ENCODE measurements at places on chromosomes 7 and 10.

- DNase-seq, result no peak
Observed at GRCh38 chr10:30861221-30861620, 170.4 kb downstream of the ZNF438 start.

- no peak for DNase-seq
Observed at GRCh38 chr7:108824840-108825580, 255.3 kb downstream of the DNAJB9 start.

- DNase-seq, result no peak
Observed at GRCh38 chr7:23600236-23600635, 3.1 kb downstream of the CCDC126 start.

GRCh38 chr10:21207852-21208646 lies 310.9 kb upstream of the NEBL start:
- DNase-seq, result no peak

- DNase-seq, result no peak
Observed at GRCh38 chr7:112188257-112188656, 17.9 kb downstream of the DOCK4 start.

- DNase-seq, result no peak
Observed at GRCh38 chr7:46385662-46386309, 464.7 kb upstream of the IGFBP3 start.

DNA sequence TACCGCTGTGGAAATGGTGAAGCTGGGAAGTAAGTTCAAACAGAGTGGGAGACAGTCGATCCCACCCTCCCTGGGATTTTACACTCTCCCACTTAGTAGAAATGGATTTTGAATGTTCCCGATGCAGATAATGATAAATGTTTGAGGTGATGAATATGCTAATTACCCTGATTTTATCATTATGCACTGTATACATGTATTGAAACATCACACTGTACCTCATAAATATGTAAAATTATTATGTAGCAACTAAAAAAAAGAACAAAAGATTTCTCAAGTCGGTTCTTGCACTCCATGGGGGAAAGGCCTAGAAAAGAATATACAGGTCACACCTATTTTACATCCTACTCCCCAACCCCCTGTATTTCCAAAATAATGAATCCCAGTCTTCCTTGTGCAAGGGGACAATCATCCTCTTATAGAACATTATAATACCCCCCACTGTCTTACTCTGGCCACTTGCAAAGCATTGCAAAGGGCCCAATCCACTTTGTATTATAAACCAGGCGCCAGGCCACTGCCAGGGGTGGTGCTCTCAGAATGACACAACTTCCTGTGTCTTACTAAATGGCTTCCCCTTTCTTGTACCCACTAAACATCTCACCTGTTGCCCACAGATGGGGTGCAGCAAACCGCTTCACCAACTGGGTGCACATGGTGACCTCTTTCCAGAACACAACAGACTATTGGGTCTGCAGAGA lies 20.6 kb upstream of the OR2AE1 start:
- DNase-seq, result no peak

- DNase-seq, result no peak
Observed at GRCh38 chr7:110591341-110591740, 499.6 kb upstream of the LRRN3 start.

DNA sequence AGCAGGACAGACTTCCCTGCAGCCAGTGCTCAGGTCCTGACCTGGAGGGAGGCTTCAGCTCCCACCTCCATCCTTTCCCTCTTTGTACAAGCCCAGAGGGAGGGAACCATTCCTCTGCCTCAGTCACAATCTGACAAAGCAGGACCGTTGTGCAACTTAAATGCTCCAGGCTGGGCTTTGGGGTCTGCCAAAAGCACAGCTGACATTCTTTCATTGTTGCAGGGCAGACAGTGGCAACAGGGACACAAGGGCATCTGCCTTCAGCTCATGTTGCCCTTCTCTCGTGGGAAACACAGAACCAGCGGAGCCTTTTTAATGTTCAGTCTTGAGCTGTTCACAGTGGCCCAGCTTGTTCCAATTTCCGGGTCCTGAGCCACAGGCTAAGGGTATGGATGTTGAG lies 155.7 kb upstream of the TNS3 start:
- no peak for DNase-seq

DNA sequence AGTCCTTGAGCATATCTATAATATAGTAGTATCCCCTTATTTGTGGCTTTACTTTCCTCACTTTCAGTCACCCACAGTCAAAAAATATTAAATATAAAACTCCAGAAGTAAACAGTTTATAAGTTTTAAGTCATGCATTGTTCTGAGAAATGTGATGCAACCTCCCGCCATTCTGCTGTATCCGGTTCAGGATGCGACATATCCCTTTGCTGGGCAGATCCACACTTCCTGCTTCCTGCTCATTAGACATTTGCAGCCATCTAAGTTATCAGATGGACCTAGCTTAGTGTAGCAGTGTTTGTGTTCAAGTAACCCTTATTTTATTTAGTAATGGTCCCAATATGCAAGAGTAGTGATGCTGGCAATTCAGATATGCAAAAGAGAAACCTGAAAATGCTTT lies 38.9 kb upstream of the BMS1 start:
- no peak for DNase-seq

DNA sequence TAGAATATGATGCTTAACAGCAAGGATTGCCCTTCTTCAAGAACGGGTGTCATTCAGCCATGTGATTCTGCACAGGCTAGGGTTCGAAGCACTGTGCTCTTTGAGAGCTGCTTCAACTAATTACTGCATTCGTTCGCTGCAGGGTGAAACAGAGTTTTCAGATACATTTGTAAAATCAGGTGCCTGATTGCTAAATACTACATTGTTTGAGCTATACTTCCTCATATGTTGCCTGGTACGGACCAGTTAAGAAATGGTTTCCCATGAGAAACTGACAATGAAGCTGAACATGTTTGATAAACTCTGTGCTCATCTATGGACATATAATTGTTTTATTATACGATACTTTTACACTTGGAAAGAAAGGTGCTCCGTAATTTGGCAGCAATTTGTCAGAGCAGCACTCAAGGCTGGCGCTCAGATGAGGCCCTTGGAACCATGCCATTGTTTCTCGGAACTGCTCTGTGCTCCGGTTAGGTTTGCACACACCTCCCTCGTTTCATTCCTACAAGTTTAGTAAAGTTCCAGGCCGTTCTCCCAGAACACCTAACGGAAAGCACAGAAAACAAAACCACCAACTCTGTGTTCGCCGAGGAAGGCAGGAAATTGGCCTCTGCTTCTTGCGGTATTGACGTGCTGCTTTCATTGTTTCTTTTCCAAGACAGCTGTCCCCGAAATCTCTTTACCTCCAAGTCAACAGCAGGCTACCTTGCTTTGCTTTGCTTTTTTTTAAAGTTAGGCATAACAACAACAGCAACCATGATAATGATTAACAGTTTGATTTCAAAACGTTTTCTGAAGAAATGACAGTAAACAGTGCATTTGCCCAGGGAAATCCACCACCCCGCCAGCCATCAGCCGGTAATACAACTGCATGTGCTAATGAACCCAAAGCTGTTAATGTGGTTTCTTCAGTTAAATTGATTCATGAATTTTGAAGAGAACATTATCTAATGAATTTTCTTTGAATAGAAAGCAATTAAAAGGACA lies 206.9 kb downstream of the EBF3 start:
- no peak for DNase-seq

GRCh38 chr10:66786709-66787108 lies 139.1 kb upstream of the LRRTM3 start:
- DNase-seq, result no peak

DNA sequence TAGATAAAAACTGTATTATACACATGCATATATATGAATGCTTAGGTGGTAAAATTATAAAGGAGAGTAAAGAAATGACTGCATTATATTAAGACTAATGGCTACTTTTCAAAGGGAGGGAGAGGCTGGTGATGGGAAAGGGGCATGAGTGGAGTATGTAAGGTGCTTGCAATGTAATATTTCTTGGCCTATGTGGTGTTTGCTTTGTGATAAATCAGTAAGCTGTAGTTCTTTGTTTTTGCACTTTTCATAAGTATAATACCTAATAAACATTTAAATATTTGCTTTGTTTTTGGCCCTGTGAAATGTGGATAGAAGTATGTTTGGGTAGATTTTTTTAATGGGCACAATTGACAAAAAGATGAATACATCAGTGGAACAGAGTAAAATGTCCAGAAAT lies 25.9 kb downstream of the AGBL3 start:
- no peak for DNase-seq

DNA sequence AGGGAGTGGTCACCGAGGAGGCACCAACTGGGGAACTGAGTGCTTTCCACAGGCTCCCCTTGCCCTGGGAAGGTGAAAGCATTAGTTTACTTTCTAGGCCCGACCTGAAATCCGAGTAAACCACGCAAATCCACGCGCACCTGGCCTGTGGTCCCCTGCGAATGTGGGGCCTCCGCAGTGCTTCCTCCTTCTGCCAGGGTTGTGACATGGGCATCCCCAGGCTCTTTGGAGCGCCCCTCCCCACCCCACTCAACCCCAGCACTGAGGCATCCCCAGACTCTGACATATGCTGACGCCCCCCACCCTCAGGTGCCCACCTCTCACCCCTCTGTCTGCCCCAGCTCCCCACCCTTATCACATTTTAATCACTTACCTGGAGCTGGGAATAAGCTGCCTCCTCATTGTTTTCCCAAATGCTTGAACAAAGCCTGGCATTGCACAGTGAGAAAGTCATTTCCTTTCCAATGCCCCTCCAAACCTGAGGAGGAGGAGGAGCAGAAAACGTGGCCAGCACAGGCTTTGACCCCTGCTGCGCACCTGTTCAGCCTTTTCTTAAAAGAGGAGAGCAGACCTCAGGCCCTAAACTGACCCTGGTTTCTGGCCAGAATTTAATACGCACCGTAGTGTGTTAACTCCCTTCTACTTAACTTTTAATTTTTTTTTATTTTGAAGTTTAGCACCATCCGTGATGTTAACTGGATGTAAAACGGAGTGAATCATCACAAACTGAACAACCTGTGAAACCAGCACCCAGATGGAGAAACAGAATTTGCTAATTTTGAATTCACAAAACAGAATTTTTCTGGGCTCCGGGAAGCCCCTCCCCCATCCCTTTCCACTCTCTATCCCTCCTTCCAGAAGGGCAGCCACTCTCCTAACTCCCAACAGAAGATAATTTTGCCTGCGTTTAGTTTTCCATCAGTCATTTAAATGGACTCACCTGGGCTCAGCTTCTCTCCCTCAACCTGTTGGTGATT lies 129.4 kb downstream of the WDR11 start:
- no peak for DNase-seq

DNA sequence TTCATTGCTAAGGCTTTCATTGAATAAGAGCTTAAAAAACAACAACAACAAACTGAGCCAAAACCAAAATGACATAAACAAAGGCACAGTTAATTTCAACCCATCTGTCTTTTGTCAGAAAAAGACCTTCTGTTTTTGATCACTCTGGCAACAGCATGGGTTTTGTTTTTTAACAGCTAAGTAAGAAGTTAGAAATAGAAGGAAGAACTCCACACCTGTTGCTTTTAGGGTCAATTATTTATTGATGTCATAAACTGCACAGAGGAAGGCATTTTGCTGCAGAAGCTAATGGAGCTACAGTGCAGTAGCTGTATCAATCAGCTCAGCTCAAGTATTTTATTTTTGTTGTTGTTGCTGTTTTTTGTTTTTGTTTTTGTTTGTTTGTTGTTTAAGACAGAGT lies 16.3 kb upstream of the GJD4 start:
- DNase-seq, result no peak

GRCh38 chr10:112811741-112812551 lies 138.1 kb upstream of the TCF7L2 start:
- no peak for DNase-seq

GRCh38 chr10:47047577-47048525 lies 136.6 kb downstream of the PTPN20 start:
- peak; percentile 69 for DNase-seq

DNA sequence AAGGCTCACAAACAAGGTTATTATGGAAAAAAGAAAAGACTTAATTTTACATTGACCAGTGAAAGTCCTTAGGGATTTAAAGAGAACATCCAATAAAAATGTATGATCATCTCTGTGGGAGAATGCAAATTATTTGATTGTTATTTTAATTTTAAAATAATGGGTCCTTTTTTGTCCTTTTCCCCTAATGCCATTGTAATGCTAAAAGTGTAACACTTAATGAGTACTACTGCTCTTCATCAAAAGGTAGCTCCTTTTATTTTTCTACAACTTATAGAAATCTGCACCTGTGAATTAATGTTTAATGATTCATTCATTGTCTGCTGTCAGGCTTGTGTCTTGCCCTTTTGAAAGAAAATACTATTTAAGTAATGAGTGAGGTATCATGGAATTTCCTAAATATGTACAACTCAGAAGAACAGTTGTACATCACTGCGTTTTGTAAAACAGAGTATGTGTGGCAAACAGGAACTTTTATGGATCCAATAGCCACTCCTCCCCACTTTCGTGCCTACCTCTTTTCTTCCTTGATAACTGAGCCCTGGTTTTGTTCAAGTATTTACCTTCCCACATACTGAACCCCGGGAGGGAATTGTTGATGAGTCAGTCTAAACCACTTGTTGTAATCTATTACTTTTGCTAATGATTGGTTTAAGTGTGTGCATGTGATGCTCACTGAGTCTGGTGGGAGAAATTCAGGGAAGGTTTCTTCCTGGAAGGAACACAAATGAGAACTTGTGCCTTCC lies 19.9 kb upstream of the TRUB1 start:
- DNase-seq, result no peak

DNA sequence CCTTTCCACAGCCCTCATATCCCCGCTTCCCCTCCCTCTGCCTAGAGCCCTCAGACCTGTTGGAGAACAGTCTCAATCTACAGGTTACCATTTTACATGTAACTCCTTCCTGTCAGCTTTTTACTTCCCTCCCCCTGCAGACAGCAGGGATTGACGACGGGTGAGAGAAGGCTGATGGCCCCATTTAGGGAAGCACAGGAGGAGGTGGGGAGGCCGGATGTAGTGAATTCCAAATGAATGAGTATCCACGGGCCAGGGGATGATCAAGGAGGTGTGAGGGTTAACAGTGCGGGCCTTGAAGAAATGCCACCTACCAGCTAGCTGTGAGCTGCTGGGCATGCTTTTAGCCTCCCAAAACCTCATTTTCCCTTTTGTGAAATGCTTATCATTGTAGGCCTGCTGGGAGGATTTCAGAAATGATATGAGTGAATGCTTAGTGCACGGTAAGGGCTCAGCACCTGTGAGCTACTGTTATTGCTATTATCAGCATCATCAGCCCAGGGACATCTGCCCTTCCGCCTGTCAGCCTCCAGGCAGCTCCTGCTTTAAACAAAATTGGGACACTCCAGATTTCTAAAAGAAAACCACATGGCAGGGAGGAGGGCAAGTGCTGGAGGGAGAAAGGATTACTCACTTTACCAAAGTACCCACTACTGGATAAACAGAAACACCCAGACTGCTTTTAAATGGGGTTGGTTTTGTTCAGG lies 6.5 kb upstream of the NANOS1 start:
- DNase-seq, result no peak

DNA sequence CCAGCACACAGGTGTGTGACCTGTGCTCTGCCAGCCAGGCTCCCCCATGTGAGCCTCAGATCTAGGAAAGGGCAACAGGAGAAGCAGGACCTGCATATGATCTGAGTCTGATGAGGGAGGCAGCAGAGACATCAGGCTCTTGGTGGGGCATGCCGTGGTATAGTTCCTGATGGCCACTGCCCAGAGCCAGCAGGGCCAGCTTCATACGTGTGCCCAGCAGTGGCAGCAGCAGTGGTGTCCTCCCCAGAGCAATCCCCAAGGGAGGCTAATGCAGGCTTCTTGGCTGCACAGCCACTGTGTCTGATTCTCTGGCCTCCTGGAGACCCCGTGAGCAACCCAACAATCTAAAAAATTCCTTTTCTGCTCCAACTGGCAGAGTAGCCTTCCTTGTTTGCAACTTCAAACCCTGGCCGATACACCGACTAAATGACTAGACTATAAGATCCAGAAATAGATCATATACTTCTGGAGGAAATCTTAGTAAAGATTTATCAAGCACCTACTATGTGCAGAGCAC lies 230.6 kb upstream of the ZMIZ1 start:
- DNase-seq, result no peak

- DNase-seq, result no peak
Observed at GRCh38 chr10:17213646-17214349, 12.3 kb upstream of the TRDMT1 start.
